CD4-positive, alpha-beta T cell treated with Interleukin-4 for 1 hour (primary cell): ENCODE measurements at places on chromosomes 13 and 19.

GRCh38 chr19:18202778-18203407, 949 bp downstream of the RAB3A start:
- peak; percentile 20 for DNase-seq

GRCh38 chr13:46593398-46593797, 40.4 kb downstream of the LRCH1 start:
- peak; percentile 63 for DNase-seq

DNA sequence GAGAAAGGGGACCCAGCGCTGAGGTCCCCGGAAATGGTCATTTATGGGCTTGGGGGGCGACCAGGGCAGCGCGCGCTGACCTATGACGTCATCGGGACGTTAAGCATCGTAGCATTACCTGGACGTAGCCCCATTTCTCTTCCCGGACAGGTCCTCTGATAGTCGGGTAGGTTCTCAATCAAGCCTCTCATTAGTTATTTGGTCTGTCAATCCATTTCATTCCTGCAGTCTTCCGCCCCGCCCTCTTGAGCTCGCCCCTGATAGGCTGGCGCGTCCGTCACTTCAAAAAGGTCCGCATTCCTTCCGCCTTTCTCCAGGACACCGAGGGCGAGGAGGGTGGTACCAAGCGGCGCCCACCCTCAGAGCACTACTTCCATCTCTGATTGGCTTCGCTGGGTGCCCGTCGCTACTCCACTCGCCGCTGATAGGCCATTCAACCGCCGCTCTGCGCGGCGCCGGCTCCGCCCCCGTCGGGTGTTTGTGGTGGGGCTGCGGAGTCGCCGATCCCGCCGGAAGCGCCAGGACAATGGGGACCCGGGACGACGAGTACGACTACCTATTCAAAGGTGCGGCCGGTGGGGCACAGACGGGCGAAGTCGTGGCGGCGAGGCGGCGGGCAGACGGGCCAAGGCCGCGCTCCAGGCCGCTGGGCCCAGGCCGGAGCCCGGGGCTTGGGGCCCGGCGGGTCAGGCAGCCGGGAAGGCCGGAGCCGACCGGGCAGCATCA, at the start of gene RAB11B:
RAB11B (plus strand) TSS at position 470 of the 726 bp plus-strand sequence; CDS start at position 527, 57 bp downstream.
- peak; percentile 100 for DNase-seq

GRCh38 chr13:48302871-48303358, 636 bp upstream of the RB1 start:
- no peak for DNase-seq

DNA sequence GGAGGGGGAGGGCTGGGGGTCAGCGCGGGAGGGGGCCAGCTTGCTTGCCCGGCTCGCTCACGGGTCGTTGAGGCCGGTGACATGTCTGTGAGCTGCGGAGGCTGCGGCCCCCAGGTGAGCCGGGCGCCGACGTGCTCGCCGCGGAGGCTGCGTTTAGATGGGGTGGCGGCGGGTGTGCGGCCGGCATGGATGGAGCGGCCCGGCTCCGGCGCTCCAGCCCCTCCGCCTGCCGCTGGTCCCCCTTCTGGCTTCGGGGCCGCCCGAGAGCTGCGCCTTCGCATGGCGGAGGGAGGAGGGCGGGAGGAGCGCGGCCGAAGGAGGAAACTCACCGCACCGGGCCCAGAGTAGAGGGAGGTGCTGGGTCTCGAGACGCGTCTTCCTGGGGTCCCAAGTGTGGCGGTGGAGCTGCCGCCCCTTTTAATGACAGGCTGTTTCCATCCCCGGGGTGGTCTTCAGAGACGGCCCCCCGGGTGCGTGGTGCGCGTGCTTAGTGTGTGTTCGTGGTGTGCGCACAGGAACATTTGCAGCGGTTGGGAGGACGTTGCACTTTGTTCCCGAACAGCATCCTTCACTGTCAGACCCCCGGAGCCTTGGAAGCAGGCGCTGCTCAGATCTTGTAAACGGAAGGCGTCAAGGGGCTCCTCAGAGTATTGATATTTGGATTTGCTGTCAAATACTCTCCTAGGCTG, at the start of gene AKAP11:
AKAP11 (plus strand) TSS at position 38 of the 689 bp plus-strand sequence. CDS start 14,197 bp downstream, outside the sequence.
- no peak for DNase-seq

GRCh38 chr13:50715402-50716146, 127.9 kb downstream of the DLEU7 start:
- peak; percentile 15 for DNase-seq

- DNase-seq, result no peak
Observed at GRCh38 chr19:7554565-7554964, 19.0 kb downstream of the PNPLA6 start.

DNA sequence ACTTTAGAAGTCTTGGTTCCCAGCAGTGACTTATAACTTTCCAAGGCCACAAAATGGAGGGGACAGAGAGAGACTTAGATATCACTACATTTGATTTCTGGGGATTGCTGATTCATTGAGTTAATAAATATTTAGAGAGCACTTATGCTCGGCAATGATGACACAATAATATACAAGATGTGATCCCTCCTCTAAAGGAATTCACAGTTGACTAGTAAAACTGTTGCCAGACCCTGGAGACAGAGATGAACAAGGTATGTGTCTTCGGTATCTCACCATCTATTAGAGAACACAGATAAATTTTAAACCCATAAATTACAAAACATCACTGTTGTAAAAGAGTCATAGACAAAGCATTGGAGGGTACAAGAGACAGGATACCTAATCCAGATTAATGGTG, 437.5 kb downstream of the FOXO1 start:
- DNase-seq, result no peak

DNA sequence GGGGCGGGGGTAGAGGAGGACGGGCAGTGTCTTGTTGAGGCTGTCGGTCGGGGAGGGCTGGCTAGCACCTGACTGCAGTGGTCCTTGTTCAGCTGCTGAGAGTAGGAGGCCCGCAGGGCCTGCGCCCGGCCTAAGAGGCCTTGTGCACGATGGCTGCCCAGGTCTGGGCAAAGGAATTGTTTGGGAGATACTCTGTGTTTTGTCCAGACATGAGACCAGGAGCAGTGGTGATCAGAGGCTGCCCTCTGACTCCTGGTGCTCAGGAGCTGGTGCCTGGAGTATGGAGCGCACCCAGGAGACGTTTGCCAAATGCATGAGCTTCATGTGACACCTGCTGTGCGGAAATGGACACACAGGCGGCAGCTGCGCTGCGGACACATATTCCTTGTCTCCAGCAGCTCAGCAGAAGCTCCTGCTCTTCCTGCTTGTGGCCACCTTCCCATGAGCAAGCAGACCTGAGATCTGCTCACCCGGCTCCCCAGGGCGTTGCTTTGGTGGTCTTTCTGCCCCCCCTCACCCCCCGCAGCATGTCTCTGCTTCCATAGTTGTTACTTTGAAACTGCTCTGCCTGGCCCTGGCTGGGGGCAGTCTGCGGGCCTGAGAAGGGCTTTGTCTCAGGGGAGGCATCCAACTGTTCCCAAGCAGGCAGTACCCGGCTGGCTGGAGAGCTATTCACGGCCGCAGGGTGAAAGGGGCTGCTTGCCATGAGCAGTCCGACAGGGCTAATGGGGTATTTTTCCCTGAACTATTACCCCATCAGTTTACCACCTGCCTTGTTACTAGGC, 163.9 kb downstream of the TEX29 start:
- no peak for DNase-seq

GRCh38 chr19:7926021-7926726, at the start of gene CTXN1:
CTXN1 (minus strand) TSS chr19:7926135; CDS start chr19:7925538, 597 bp downstream.
- peak; percentile 72 for DNase-seq

GRCh38 chr13:60838581-60838980, 441.6 kb downstream of the TDRD3 start:
- DNase-seq, result no peak

DNA sequence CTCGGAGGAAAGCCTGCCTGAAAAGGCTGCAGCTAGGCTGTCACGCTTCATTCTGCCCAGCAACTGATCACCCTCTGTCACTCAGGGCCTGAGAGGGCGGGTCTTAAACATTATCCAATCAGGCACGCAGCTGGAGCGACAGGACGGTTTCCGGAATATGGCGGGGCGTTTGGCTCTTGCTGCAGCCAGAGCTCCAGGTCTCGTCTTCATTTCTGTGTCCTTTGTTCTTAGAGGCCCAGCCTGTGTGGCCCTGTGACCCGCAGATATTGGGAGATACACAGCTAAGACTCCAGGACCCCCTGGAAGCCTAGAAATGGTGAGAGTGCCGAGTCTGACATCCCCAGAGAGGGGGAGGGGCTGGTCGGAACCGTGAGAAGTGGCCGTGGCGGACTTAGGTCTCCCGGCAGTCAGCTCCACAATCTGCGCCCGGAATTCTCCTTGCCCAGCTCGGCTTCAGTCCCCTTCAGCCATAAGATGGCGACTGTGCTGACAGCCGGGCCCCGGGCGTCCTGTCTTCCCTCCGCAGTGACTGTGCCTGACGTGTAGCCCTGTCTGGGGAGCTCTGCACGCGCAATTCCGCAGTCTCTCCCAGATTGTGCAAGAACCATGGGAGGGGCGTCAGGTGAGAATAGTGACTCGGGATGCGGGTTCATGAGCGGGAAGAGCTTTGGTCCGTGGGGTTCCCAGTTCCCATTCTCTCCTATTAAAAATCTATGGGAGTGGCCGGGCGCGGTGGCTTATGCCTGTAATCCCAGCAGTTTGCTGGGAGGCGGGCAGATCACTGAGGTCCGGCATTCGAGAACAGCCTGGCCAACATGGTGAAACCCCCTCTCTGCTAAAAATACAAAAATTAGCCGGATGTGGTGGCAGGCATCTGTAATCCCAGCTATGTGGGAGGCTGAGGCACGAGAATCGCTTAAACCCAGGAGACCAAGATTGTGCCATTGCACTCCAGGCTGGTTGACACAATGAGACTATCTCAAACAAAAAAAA, at the start of gene ZNF429:
ZNF429 (plus strand) TSS at position 144 of the 993 bp plus-strand sequence; CDS start at position 314, 170 bp downstream.
- DNase-seq, result peak; percentile 94

GRCh38 chr13:106143930-106144709, 391.3 kb downstream of the EFNB2 start:
- no peak for DNase-seq

GRCh38 chr19:51317376-51317775, 5.9 kb downstream of the IGLON5 start:
- no peak for DNase-seq
